ENCODE measurements at places on chromosomes 4 and X. TPM values are rescaled to one million over a fixed set of nuclear protein-coding genes. Genes with fewer than 3 reads are reported as not detected.

- no peak for DNase-seq
These were observed 4.7 kb upstream of the NKX6-1 start for GRCh38 chr4:84503495-84504437.

- DNase-seq = no peak
These were observed 123.6 kb upstream of the TET2 start for GRCh38 chr4:105022811-105023667.

DNA sequence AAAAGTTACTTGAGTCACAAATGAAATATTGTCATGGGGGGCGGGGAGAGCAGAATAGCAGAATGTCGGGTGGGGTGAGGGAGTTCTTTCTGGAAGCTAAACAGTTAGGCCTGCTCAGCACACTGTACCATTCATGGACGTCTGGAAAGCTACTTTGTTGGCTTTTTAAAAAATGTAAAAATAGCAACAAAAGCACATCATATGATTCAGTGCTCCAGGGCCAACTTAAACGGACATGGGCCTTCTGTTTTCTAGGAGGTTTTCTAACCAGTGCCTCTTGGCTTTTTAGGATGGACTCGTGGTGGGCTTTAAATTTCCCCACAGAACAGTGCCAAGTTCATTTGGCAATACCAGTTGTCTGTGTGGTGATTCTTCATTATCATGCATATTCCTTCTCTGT, 57.4 kb upstream of the CLCN4 start:
- no peak for DNase-seq

- DNase-seq = no peak
These were observed 48.1 kb upstream of the TBL1X start for GRCh38 chrX:9416562-9417348.

- DNase-seq = no peak
These were observed 651.6 kb upstream of the PITX2 start for GRCh38 chr4:111274486-111274885.

DNA sequence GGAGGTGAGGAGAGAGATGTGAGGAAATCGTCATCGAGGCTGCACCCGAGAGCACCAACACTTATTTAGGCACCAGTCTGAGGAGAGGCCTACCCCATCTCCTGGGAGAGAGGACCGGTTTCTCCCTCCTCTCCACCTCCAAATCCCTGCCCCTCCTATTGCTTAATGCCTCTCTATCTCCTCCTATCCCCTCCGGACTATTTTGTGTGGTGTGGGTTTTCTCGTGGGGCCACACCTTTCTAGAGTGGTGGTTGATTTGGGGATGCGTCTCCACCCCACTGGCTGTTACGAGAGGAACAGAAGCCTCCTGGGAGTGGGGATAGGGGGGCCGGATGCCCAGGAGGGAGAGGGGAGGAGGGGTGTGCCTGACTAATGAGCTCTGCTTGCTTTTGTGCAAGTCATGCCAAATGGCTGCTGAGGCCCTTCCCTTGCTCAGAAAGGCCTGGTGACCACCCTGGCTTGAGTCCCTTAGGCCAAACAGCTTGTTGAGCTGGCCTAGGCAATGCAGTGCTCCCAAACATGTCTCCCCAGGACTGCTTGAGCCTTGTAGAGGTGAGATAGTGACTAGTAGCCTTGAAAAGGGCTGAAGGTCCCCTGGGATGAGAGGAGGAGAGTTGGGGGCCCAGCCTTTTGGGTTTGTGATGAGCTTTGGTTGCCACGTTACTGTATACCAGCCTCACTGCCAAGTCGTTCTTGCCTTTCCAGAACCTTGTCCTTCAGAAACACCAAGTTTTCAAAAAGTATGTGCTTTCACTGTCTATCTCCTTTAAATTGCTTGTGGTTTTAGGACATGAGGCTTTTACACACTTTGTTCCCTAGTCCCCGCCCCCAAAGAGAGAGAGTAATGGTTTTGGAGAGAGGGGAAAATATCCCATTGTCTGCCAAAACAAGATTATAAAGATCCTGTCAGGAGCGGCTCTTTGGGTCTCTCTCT, 1.2 kb downstream of the MSN start:
- DNase-seq = peak; percentile 56

Gene TBC1D9
- total RNA-seq = 0.86 TPM

Gene CT45A3
- total RNA-seq = not detected
